ENCODE measurements at places on chromosomes 6 and 20.

GRCh38 chr20:49571553-49571835 lies 3.6 kb upstream of the PTGIS start:
- no peak for DNase-seq

DNA sequence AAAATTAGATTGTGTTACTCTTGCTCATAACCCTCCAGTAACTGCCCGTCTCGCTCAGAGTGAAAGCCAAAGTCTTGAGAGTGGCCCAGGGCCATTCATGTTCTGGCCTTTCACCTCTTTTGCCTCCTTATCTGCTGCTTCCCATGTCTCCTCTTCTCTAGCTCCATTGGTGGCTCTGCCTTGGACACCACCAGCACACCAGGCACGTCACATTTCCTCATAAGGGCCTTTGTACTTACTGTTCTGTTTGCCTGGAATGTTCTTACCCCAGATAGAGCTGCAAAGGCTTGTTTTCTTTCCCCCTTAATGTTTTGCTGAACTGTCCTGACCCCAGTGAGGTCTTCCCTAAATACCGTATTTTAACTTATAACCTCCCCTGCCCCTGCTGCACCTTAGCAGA lies 29.3 kb downstream of the MCM8 start:
- no peak for DNase-seq

- DNase-seq = no peak
Measured at GRCh38 chr6:16947375-16948015, 154.4 kb upstream of the STMND1 start.

- peak; percentile 42 for DNase-seq
Measured at GRCh38 chr20:2521369-2522305, 12.9 kb upstream of the ZNF343 start.

DNA sequence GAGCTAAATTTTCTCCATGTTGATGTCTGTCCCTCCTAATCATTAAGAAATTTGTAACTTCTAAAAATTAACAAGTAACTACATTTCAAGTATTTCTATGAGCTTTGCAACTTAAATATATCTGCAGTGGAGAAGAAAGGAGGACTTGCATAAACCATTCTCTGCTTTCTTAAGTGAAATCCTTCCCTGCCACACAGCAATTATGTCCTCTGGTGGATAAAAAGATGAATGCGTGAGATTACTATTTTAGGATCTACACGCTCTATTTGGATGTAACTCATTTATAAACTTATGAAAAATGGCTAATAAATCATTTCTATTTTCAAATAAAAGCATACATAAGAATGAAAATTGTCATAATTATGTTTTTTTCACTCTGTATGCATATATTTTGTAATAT lies 338.0 kb upstream of the PTCHD4 start:
- no peak for DNase-seq

GRCh38 chr20:25194333-25194972 lies 1.1 kb upstream of the ENTPD6 start:
- DNase-seq = no peak
